ENCODE measurements at places on chromosomes 4 and X.
A peak's percentile ranks its signal among the peaks of the same experiment; 100 is the strongest.

DNA sequence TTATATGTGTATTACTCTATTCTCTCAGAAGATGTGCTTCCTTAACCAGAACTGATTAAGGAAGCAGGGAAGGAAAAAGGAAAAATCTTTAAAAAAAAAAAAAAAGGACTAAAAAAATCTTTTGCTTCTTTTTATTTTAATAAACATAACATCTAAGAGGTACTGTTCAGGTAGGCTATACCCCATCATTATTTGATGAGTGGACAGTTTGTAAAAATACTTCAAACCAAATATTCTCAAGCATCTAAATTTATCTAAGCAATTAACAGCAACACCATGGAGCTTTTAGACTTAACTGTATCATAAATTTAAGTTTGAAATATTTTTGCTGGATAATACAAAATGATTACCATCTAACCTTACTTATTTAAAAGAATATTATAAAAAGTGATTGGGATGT, 168.9 kb downstream of the MAB21L2 start:
- no peaks in the 10 kb centered on the region for H3K4me1 ChIP-seq
- DNase-seq: no peak
- H3K4me3 ChIP-seq: no peak overlapping the region
- no peak overlapping the region for H3K27ac ChIP-seq
- H3K36me3 ChIP-seq: no peaks in the 10 kb centered on the region

GRCh38 chrX:29671421-29671820, 543.9 kb upstream of the MAGEB2 start:
- H3K4me3 ChIP-seq: no peak overlapping the region
- no peaks in the 10 kb centered on the region for H3K27me3 ChIP-seq
- H3K36me3 ChIP-seq: no peaks in the 10 kb centered on the region
- no peak overlapping the region for H3K27ac ChIP-seq
- DNase-seq: no peak

DNA sequence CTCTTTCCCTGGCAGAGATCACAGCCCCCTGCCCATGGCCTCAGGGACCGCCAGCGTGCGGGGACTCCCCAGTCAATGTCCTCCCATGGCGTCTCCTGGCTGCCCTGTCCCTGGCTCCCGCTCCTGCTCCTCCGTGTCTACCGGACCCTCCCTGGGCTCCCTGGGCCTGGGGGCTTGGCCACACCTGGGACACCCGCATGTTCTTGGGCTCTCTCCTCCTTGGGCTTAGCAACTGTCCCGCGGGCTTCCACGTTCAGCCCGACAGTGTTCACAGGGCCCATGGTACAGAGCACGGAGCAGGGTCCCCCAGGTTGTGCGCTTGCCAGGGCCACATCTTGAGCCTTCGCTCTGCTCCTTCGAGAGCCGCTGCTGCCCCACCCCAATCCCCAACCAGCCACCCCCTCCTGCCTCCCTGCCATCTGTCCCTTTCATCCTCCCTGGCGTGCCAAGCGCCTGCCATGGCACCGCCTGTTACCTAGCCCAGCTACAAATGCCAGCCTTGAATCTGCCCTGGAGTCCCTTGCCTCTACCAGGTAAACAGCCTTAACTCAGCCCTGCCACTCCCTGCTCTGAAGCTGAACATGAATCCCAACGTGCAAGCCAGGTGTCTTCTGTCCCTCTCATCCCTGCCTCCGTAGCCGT, 3.9 kb downstream of the AVPR2 start:
- H3K4me1 ChIP-seq: no peaks in the 10 kb centered on the region
- no peaks in the 10 kb centered on the region for H3K36me3 ChIP-seq
- H3K4me3 ChIP-seq: no peak overlapping the region
- no peak overlapping the region for H3K27ac ChIP-seq
- DNase-seq: no peak

- no peak overlapping the region for H3K4me3 ChIP-seq
- no peak overlapping the region for H3K27ac ChIP-seq
- no peak for DNase-seq
- no peaks in the 10 kb centered on the region for H3K27me3 ChIP-seq
- H3K4me1 ChIP-seq: no peaks in the 10 kb centered on the region
These were observed 542.4 kb upstream of the FAM241A start for GRCh38 chr4:111602848-111603247.

DNA sequence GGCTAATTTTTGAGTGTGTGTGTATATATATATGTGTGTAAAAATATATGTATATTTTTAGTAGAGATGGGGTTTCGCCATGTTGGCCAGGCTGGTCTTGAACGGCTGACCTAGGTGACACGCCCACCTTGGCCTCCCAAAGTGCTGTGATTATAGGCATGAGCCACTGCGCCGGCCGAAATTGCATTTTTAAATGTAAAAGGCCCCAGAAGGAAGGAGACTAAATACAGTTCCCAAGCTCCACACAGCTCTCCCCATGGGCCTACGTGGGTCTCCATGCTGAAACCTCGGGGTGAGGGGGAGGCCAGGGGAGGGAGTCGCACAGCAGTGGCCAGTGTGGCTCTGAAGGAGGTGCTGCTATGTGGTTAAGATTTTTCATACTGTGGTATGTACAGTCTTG, 12.8 kb upstream of the CDKN2AIP start:
- no peak overlapping the region for H3K4me3 ChIP-seq
- DNase-seq: no peak
- H3K27ac ChIP-seq: no peak overlapping the region
- no peaks in the 10 kb centered on the region for H3K27me3 ChIP-seq
- no peaks in the 10 kb centered on the region for H3K36me3 ChIP-seq

DNA sequence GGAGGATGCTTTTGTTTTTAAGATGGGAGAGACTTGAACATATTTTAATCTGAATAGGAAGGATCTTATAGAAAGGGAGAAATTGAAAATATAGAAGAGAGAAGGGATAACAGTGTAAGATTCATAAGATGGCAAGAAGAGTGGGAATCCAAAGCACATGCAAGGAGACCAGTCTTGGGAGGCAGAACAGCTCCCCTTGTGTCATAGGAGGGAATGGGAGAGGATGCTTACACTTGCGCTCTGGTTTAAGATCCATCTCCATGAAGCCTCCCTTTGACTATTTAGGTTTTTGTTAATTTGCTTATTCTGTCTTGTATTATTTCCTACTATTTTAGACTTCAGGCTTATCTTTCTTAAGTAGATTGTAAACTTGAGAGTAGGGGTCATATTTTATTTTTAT, 42.7 kb downstream of the KIF4A start:
- H3K36me3 ChIP-seq: no peaks in the 10 kb centered on the region
- DNase-seq: no peak
- H3K27ac ChIP-seq: no peak overlapping the region
- no peaks in the 10 kb centered on the region for H3K27me3 ChIP-seq
- no peak overlapping the region for H3K4me3 ChIP-seq

GRCh38 chrX:71534773-71535544, 2.1 kb downstream of the OGT start:
- H3K27me3 ChIP-seq: no peaks in the 10 kb centered on the region
- no peaks in the 10 kb centered on the region for H3K36me3 ChIP-seq
- peak overlapping the region; percentile 89 for H3K27ac ChIP-seq
- H3K4me1 ChIP-seq: peaks cover 9% of the 10 kb centered on the region

DNA sequence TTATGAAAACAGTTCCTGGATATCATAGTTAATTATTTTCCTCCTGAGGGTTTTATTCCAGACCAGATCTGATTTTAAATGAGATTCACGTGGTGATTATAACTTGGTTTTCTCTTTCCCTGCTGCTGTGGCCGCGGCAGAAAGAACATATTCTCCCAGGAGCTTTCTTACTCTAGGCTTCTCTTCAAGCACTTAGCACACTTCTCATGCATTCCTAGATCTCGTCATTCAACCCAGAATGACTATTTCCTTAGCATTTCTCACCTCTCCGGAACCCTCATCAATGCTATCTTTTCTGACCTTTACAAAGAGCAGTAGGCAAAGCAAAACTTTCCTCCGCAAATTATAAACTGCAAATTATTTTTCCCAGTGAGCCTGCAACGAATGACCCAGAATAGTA, 122.9 kb downstream of the GPAT3 start:
- H3K4me3 ChIP-seq: no peak overlapping the region
- no peaks in the 10 kb centered on the region for H3K27me3 ChIP-seq
- no peaks in the 10 kb centered on the region for H3K36me3 ChIP-seq
- H3K27ac ChIP-seq: no peak overlapping the region
- DNase-seq: no peak

GRCh38 chr4:185149392-185149791, 6.3 kb downstream of the SLC25A4 start:
- no peaks in the 10 kb centered on the region for H3K27me3 ChIP-seq
- peaks cover under 1% of the 10 kb centered on the region for H3K4me1 ChIP-seq
- H3K27ac ChIP-seq: no peak overlapping the region
- H3K36me3 ChIP-seq: no peaks in the 10 kb centered on the region

- H3K27me3 ChIP-seq: no peaks in the 10 kb centered on the region
- peaks cover 100% of the 10 kb centered on the region for H3K36me3 ChIP-seq
- H3K4me3 ChIP-seq: no peak overlapping the region
- peaks cover 56% of the 10 kb centered on the region for H3K4me1 ChIP-seq
- peak overlapping the region; percentile 63 for H3K27ac ChIP-seq
These were observed 21.2 kb downstream of the WDR1 start for GRCh38 chr4:10095296-10095991.

DNA sequence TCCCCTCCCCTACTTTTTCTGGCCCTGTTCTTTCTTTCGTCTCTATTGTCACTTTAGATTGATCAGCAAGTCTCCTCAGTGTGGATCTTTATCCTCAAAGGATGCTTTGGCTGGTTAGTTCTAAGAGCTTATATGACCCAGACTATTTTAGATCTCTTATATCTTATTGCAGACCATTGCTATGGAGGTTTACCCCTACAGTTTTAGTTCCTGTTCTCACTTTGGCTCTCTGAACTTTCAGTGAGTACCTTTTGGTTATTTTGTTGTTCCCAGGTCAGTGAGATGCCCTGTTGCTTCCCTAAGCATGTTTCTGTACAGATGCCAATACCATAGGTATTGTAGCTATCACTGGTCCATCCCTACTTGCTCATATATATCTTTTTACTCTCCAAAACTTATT, 24.0 kb upstream of the MED14 start:
- H3K27me3 ChIP-seq: no peaks in the 10 kb centered on the region
- H3K4me3 ChIP-seq: no peak overlapping the region
- no peak for DNase-seq
- no peak overlapping the region for H3K27ac ChIP-seq

DNA sequence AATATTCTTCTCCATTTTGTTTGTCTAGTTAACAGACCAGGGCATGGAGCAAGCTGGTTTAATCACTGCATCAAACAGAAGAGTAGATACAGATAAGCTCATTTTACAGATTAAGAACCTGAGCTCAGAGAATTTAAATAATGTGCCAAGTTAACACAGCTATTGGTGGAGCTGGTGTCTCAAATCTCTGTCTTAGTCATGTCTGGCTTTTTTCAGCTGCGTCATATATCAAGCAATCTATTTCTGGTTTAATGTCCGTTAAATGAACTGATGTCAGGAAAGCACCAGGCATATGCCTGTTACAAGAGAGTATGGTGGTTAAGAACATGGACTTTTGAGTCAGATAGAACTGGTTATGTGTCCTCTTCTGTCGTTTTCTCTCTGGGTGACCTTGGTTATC, 79.8 kb upstream of the ADGRA3 start:
- H3K4me1 ChIP-seq: no peaks in the 10 kb centered on the region
- no peaks in the 10 kb centered on the region for H3K27me3 ChIP-seq
- DNase-seq: no peak
- no peak overlapping the region for H3K27ac ChIP-seq
- H3K4me3 ChIP-seq: no peak overlapping the region

DNA sequence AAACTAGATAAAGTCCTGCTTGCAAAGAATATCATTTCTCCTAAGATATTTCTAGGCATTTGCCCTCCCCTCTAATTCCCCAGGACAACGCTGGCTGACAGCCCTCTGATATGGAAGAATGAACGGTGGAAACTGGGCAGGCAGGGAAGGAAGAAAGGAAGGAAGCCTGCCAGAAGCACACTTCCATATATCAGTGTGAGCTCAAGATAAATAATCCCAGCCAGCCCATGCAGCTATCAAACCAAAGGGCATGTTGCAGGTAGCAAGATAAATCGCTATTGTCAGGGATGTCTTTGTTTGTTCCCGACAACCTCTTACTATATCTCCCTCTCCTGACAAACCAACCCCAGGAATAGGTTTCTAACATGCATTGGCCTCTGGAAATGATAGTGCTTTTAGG, 412.8 kb downstream of the HNRNPD start:
- H3K27ac ChIP-seq: no peak overlapping the region
- no peaks in the 10 kb centered on the region for H3K4me1 ChIP-seq
- no peak for DNase-seq
- no peaks in the 10 kb centered on the region for H3K36me3 ChIP-seq

- no peaks in the 10 kb centered on the region for H3K36me3 ChIP-seq
- H3K27me3 ChIP-seq: no peaks in the 10 kb centered on the region
- DNase-seq: no peak
- H3K4me3 ChIP-seq: no peak overlapping the region
- H3K4me1 ChIP-seq: no peaks in the 10 kb centered on the region
- no peak overlapping the region for H3K27ac ChIP-seq
These were observed 63.0 kb upstream of the RBPJ start for GRCh38 chr4:26257850-26258249.

GRCh38 chrX:71107762-71108360, 1.3 kb upstream of the CXorf65 start:
- no peaks in the 10 kb centered on the region for H3K36me3 ChIP-seq
- no peak overlapping the region for H3K4me3 ChIP-seq
- DNase-seq: no peak
- peaks cover 18% of the 10 kb centered on the region for H3K4me1 ChIP-seq

DNA sequence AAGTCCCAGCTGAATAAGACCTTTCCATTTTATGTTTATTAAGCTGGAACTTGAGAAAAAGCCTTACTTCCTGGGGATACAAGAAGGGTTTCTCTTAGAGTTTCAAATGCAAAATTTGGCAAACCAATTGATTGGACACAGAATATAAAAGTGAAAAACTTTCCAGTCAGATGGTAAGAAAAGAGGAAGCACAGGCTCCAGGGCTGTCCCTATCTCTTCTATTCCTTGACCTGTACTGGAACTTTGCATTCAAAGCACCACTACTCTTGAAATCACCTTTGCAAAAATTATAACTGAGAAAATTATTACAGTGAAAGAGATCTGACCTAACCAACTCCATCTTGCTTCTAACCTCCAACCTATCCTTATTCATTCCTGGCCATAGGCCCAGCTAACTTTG, 11.7 kb downstream of the PROM1 start:
- H3K27me3 ChIP-seq: no peaks in the 10 kb centered on the region
- no peak for DNase-seq
- H3K4me3 ChIP-seq: no peak overlapping the region
- H3K4me1 ChIP-seq: no peaks in the 10 kb centered on the region
- no peak overlapping the region for H3K27ac ChIP-seq

GRCh38 chr4:184596044-184596616, 53.1 kb downstream of the CASP3 start:
- H3K4me3 ChIP-seq: no peak overlapping the region
- no peaks in the 10 kb centered on the region for H3K36me3 ChIP-seq
- no peaks in the 10 kb centered on the region for H3K4me1 ChIP-seq
- no peak overlapping the region for H3K27ac ChIP-seq

- no peak for DNase-seq
- H3K4me1 ChIP-seq: no peaks in the 10 kb centered on the region
- H3K27me3 ChIP-seq: no peaks in the 10 kb centered on the region
- no peak overlapping the region for H3K4me3 ChIP-seq
These were observed 412.1 kb downstream of the ADAM29 start for GRCh38 chr4:175330236-175330635.

GRCh38 chr4:1517592-1518411, 111.6 kb upstream of the NKX1-1 start:
- H3K4me1 ChIP-seq: no peaks in the 10 kb centered on the region
- no peaks in the 10 kb centered on the region for H3K36me3 ChIP-seq
- no peak overlapping the region for H3K27ac ChIP-seq
- no peaks in the 10 kb centered on the region for H3K27me3 ChIP-seq
